ENCODE measurements at places on chromosomes 2 and 18. TPM values are rescaled to one million over a fixed set of nuclear protein-coding genes. Genes with fewer than 3 reads are reported as not detected.

- no peaks in the 10 kb centered on the region for H3K27me3 ChIP-seq
- peak overlapping the region; percentile 81 for H3K27ac ChIP-seq
- H3K4me3 ChIP-seq, result peak overlapping the region; percentile 90
- DNase-seq, result no peak
- peaks cover 5% of the 10 kb centered on the region for H3K4me1 ChIP-seq
Observed at GRCh38 chr2:32358111-32358482, 1.3 kb downstream of the BIRC6 start.

GRCh38 chr2:85913884-85914881 lies 25.4 kb upstream of the ST3GAL5 start:
- no peaks in the 10 kb centered on the region for H3K36me3 ChIP-seq
- no peaks in the 10 kb centered on the region for H3K27me3 ChIP-seq
- H3K4me1 ChIP-seq, result peaks cover 7% of the 10 kb centered on the region
- no peak overlapping the region for H3K27ac ChIP-seq
- DNase-seq, result no peak

GRCh38 chr2:181138816-181139215 lies 158.4 kb downstream of the UBE2E3 start:
- H3K27ac ChIP-seq, result no peak overlapping the region
- H3K27me3 ChIP-seq, result no peaks in the 10 kb centered on the region
- H3K4me3 ChIP-seq, result no peak overlapping the region
- peaks cover 1% of the 10 kb centered on the region for H3K4me1 ChIP-seq

DNA sequence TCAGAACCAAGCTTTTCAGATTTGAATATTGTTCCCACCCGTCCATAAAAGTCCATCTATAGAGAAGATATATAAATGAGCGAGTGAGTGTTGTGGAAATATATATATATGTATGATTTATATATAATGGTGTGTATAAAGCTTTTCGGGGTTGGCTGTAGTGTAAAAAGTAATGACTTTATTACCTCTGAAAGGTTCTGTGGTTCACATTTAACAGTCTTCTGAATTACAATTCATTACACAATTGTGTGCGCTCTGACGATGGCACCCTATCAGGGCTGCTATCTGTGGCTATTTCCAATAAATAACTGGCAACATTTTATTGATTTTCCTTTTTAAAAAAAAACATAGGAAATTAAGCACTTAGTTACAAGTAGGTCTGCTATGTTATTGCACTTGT lies 2.7 kb upstream of the BCL11A start:
- H3K27me3 ChIP-seq, result no peaks in the 10 kb centered on the region
- H3K4me3 ChIP-seq, result no peak overlapping the region
- H3K27ac ChIP-seq, result no peak overlapping the region
- H3K4me1 ChIP-seq, result peaks cover 4% of the 10 kb centered on the region
- DNase-seq, result no peak

GRCh38 chr18:45688833-45689232 lies 35.1 kb upstream of the SLC14A1 start:
- H3K4me1 ChIP-seq, result no peaks in the 10 kb centered on the region
- H3K4me3 ChIP-seq, result no peak overlapping the region
- no peak for DNase-seq
- no peak overlapping the region for H3K27ac ChIP-seq

- H3K4me3 ChIP-seq, result no peak overlapping the region
- H3K27me3 ChIP-seq, result no peaks in the 10 kb centered on the region
- no peak overlapping the region for H3K27ac ChIP-seq
- no peak for DNase-seq
Observed at GRCh38 chr18:26304511-26304910, 78.3 kb downstream of the TAF4B start.

- no peak overlapping the region for H3K27ac ChIP-seq
- H3K4me1 ChIP-seq, result peaks cover 37% of the 10 kb centered on the region
- H3K36me3 ChIP-seq, result no peaks in the 10 kb centered on the region
- H3K4me3 ChIP-seq, result no peak overlapping the region
Observed at GRCh38 chr18:76430636-76431035, 64.4 kb downstream of the ZNF516 start.

GRCh38 chr2:14608245-14608644 lies 24.3 kb upstream of the LRATD1 start:
- H3K4me1 ChIP-seq, result no peaks in the 10 kb centered on the region
- H3K27me3 ChIP-seq, result no peaks in the 10 kb centered on the region
- H3K4me3 ChIP-seq, result no peak overlapping the region
- DNase-seq, result no peak

Gene REG1B
- total RNA-seq, result not detected

DNA sequence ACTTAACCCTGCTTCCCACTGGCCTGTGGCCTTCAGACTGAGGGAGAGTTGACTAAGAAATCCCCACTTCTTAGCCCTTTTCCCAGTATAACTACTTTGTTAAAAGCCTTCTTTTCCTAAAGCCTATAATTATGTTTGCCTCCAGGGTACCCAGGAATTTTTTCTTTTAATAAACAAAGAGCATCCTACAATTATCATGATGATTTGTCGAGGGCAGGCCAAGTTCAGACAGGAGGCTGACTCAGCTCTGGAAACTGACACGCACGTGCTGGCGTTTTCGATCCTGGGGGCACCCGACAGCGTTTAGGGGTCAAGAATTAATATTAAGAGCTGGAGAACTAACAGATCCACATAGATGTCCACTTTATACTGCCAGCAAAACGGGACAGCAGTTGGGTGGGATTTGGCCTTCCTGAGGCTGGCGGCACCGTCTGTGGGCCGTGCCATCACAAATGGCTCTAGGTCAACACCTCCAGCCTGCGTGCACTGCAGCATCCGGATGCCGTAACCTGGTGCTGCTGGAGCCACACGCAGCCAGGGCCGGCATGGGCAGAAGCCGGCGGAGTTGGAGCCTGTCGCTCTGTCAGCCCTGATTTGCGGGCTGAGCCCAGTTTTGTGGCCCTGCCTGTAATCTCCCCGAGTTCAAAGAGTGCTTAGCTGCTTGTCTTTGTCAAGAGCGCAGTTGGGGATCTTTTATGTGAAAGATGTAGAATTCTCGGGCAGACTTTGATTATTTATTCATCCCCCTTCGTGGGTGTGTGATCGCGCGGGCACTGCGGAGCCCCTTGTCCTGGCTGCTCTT lies 191.0 kb downstream of the GLI2 start:
- no peaks in the 10 kb centered on the region for H3K36me3 ChIP-seq
- no peak overlapping the region for H3K4me3 ChIP-seq
- no peaks in the 10 kb centered on the region for H3K4me1 ChIP-seq
- H3K27ac ChIP-seq, result no peak overlapping the region
- DNase-seq, result no peak

DNA sequence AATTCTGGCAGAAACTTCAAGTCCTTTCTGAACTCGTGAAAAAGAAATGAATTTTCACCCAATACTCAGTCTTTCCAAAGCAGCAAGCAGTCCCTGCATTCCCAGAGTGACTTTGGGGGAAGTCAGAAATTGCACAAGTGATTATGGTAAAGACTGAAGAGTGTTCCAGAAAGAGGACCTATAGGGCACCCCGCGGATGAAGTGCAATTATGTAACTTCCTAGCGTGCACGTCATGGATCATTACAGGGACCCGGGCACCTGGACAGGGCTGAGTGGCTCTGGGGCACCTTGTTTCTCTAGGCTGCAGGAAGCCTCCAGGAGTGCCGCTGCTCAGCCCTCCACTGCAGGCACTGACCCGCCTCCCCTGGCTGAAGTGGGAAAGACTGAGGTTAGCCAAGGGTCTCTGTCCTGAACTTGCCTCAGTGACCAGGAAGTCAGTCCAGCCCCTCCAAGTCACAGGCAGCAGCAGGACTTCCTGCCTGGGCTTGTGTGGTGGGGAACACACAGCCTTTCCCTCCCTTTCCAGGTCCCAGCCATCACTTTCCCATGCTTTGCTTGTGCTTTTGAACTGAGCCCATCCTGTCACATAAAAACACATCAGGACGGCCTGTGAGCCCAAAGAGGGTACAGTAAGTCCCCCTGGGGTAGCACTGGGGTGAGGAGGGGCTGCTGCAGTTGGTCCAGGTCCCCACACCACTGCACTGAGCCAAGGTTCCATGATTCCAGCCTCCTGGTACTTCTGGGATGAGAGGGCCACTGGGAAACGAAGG lies 19.8 kb downstream of the TMEM185B start:
- no peak for DNase-seq
- H3K27me3 ChIP-seq, result no peaks in the 10 kb centered on the region
- H3K36me3 ChIP-seq, result no peaks in the 10 kb centered on the region
- H3K27ac ChIP-seq, result no peak overlapping the region

- no peaks in the 10 kb centered on the region for H3K4me1 ChIP-seq
- H3K4me3 ChIP-seq, result no peak overlapping the region
- H3K27ac ChIP-seq, result no peak overlapping the region
- H3K36me3 ChIP-seq, result no peaks in the 10 kb centered on the region
Observed at GRCh38 chr2:114800371-114800770, 357.9 kb downstream of the DPP10 start.

DNA sequence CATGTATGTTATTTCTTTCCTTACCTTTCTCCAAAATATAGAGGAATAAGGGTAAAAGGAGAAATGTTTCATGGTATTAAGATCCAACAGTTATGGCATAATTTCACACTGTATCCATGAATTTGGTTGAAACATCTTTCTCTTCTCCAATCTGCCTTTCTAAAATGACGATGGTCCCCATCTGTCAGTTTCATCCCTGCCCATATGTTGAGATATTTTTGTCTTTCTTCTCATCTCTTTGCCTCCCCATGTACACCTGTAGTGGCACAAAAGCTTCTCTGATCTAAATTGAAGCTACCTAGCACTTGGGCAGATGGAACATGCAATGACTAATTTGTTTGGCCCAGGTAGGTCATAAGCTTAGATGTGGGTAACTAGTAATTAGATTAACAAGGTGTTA lies 90.7 kb upstream of the LRRTM1 start:
- no peak overlapping the region for H3K27ac ChIP-seq
- H3K36me3 ChIP-seq, result no peaks in the 10 kb centered on the region
- H3K4me1 ChIP-seq, result no peaks in the 10 kb centered on the region
- no peaks in the 10 kb centered on the region for H3K27me3 ChIP-seq

Gene ITGAV
- 96.8 TPM for total RNA-seq

DNA sequence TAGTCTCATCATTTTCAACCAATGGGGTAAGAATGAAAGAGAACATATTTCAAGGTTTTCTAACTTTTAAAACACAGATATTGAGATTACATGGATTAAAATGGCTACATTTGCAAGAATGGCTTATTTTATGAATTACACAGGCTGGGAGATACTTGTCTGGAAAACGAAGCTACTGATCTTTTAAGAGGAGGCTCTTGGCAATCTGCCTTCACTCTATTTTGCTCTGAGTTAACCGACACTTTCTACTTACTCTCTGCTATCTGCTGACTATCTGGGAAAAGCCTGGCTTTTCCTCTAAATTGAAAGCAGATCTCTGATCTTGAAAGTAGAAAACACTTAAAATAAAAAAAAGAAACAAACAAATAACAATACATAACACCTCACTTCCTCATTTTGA lies 325.4 kb upstream of the LINC00305 start:
- H3K27ac ChIP-seq, result no peak overlapping the region
- no peaks in the 10 kb centered on the region for H3K36me3 ChIP-seq
- H3K27me3 ChIP-seq, result no peaks in the 10 kb centered on the region
- peaks cover 4% of the 10 kb centered on the region for H3K4me1 ChIP-seq
- no peak for DNase-seq
- no peak overlapping the region for H3K4me3 ChIP-seq

DNA sequence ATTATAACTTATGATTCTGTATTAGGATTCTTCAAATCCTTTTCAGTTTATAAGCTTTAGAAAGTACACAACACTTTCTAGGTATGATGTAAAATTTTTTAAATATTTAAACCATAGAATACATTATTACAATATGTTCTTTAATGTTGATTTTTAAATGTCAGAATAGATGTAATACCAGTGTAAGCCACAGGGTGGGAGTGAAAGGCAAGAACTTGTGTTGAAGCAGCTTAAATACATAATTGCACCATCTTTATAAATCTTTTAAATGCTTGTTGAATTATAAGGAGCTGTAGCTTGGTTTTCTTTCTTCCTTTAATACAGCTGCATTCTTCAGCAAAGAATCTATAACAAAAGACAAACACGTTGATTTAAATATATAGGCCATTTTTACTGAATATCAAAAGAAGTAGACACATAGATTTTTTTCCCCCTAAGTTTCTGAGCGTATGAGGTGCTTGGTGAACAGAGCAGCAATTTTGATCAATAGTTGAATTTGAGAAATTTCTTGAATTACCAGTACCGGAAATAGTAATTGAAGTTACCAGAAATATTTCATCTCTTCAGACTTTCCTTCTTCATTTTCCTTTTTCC lies 63.0 kb downstream of the TANK start:
- H3K27ac ChIP-seq, result no peak overlapping the region
- H3K4me1 ChIP-seq, result no peaks in the 10 kb centered on the region
- no peak for DNase-seq
- H3K27me3 ChIP-seq, result no peaks in the 10 kb centered on the region

Gene SERPINB2
- total RNA-seq, result not detected

Gene GAREM2
- 2.7 TPM for total RNA-seq

Gene DPP10
- total RNA-seq, result 0.12 TPM

- H3K36me3 ChIP-seq, result no peaks in the 10 kb centered on the region
- H3K4me1 ChIP-seq, result no peaks in the 10 kb centered on the region
- H3K27ac ChIP-seq, result no peak overlapping the region
Observed at GRCh38 chr2:64318476-64318748, 135.6 kb upstream of the LGALSL start.

- no peaks in the 10 kb centered on the region for H3K4me1 ChIP-seq
- no peak for DNase-seq
- no peaks in the 10 kb centered on the region for H3K36me3 ChIP-seq
- H3K27ac ChIP-seq, result no peak overlapping the region
Observed at GRCh38 chr2:222100704-222101699, 197.8 kb downstream of the PAX3 start.

Gene SCLY
- total RNA-seq, result 12.5 TPM

Gene CD207
- 0.48 TPM for total RNA-seq

Gene RTP5
- total RNA-seq, result not detected

Gene CD8B2
- total RNA-seq, result not detected

Gene RPRM
- total RNA-seq, result 17.3 TPM
